ENCODE measurements at places on chromosomes 4 and X. TPM values are rescaled to one million over a fixed set of nuclear protein-coding genes. Genes with fewer than 3 reads are reported as not detected.

SSX1 gene
- total RNA-seq = not detected

NOCT gene
- total RNA-seq = 7.3 TPM

PALLD gene
- total RNA-seq = 102 TPM

OPHN1 gene
- total RNA-seq = 2.5 TPM

SYP gene
- 3.5 TPM for total RNA-seq

QDPR gene
- total RNA-seq = 12.8 TPM

MAGEA12 gene
- total RNA-seq = not detected

KLHL5 gene
- total RNA-seq = 40.4 TPM

PLAC1 gene
- total RNA-seq = not detected

CT45A1 gene
- not detected for total RNA-seq

SPANXB1 gene
- total RNA-seq = not detected

DNA sequence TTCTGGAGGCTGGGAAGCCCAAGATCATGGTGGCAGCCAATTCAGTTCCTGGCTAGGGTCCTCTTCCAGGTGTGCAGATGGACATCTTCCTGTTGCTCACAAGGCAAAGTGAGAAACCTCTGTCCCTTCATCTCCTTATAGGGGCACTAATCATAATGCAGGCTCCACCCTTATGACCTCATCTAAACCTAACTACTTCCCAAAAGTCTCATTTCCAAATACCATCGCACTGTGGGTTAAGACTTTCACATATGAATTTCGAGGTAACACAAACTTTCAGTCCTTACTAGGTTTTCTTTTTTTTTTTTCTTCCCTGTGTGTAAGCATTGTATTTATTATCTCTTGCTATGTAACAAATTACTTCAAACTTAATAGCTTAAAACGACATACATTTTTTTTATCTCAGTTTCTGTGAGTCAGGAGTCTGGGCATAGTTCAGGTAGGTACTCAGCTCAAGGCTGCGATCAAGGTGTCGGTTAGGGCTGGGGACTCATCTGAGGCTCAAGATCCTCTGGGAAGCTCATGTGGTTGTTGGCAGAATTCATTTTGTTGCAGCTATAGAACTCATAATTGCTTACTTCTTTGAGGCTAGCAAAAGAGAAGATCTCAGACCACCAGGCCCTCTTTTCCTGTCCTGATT is 204.7 kb upstream of the STK26 start:
- no peak for DNase-seq

GRCh38 chrX:69556060-69557011 is 52.2 kb downstream of the NALF2 start:
- DNase-seq = no peak

- DNase-seq = no peak
These were observed 1623.8 kb upstream of the TENM3 start for GRCh38 chr4:180619440-180619839.

- no peak for DNase-seq
These were observed 377.1 kb upstream of the HS3ST1 start for GRCh38 chr4:11805842-11806241.

DNA sequence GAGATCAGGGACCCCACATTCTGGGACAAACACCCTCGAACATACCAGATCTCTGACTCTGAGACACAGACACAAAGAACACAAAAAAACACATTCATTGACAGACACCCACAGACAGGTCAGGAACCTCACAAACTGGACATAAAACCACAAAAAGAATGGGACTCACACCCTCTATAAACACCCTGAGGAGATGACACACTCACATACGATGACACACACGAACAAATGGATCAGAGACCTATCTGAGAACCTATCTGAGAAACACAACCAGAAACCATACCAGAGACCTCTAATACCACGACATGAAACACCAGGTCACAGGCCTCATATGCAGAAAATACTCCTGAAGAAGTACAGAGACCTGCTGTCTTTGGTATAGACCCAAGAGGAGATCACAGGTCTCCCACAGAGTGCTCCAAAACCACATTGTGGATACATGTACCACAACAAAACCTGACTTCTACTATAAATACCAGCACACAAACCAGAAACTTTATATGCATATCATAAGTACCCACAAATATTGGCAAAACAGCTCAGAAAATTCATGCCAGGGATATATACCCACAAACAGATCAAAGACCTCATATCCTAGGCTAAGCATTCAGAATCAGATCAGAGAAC is 19.5 kb downstream of the SUV39H1 start:
- DNase-seq = no peak

GRCh38 chr4:3244002-3244401 is 5.0 kb upstream of the MSANTD1 start:
- no peak for DNase-seq

GRCh38 chrX:31266203-31267076 is 194.6 kb upstream of the FTHL17 start:
- DNase-seq = peak; percentile 79

DNA sequence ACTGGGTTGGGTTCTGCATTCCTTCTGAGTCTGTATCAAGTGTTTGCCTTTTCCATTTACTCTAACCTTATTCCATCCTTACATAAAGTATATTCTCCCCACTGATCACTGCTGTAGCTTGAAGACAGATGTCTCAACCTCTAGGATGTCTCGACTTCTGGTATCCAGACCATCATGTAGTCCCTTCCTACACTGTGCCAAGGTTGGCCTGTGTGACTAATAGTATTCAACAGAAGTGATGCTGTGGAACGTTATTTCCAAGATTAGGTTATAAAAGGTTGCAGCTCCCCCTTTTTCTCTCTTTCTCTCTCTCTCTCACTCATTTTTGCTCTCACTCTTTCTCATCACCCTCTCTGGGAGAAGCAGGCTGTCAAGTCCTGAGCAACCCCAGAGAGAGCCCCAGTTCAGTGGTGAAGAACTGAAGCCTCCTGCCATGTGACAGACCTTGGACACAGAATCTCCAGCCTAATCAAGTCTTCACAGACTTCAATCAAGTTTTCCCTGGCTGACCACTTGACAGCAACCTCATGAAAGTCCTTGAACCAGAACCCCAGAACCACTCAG is 75.4 kb downstream of the PRDM5 start:
- no peak for DNase-seq

GRCh38 chrX:47814851-47815250 is 21.9 kb upstream of the ZNF81 start:
- DNase-seq = no peak

- DNase-seq = no peak
These were observed 485 bp downstream of the AADAT start for GRCh38 chr4:170089274-170089667.

- no peak for DNase-seq
These were observed 244.8 kb upstream of the CTSO start for GRCh38 chr4:156198511-156198910.

DNA sequence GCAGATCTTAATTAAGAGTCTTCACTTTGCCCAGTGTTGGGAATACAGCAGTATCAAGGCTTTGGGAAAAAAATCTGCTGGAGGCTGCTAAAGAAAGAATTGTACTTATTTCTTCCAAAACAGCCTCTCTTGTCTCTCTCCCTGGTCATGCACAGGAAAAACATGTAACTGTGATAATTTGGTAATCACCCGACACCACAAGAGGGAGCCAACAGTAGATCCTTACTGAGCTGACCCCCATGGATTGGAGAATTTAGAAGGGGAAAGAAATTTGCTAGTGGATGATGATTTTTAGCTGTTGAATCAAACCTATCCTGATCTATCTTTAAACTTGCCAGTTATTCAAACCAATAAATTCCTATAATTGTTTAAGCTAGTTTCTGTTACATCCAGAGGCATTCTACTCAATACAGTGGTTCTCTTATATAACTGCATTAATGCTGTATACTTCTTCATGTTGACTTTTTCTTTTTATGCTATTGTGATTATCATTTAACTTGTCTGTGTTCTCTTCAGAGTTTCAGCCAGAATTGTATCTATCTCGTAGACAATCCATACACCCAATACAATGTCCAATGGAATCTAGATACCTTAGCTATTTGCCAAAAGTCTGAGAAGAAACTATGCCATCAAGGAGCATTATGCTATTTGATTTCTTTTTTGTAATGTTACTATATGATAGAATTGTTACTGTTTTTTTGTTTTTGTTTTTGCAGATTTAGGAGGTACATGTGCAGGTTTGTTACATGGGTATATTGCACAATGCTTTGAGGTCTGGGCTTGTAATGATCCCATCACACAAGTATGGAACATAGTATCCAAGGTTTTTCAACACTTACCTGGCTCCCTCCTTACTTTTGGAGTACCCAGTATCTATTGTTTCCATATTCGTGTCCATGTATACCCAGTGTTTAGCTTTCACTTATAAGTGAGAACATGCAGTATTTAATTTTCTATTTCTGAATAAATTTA is 31.3 kb upstream of the ARHGEF38 start:
- no peak for DNase-seq

GRCh38 chr4:57854748-57855147 is 744.6 kb upstream of the IGFBP7 start:
- no peak for DNase-seq

DNA sequence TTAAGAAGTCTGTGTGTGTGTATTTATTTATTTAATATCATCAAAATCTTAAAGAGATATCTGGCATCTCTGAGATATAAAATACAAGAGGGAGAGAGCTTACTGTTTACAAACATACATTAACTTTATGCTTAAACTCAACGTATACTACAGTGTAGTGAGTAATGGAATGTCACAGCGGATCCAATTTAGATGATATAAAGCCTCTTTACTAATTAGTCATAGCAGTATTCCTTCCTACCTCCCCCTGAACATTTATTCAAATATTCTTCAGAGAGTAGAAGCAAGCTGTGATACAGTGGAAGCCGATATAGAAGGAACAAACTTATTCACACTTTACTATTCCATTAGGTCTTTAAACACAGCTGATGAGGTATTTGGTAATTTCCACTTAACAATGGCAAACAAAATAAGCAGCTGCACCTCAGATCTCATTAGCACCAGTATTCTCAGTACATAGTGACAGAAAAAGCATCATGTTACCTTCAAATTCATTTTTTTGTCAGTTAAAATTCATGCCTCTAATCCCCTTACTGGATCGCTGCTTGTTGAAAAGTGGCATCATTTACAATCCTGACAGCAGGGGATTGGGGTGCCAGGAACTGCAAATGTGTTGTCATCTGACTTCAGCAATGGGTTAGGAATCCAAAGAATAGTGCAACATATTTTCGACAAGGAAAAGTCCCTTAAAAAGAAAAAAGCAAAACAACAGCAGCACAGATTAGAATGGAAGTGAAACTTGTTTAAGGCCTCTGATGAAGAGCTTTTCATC is 658.7 kb upstream of the EPHA5 start:
- DNase-seq = no peak

GRCh38 chr4:20493761-20494353 is 206.4 kb upstream of the PACRGL start:
- DNase-seq = no peak

- DNase-seq = no peak
These were observed 54.1 kb downstream of the RPS6KA3 start for GRCh38 chrX:20212486-20213089.

DNA sequence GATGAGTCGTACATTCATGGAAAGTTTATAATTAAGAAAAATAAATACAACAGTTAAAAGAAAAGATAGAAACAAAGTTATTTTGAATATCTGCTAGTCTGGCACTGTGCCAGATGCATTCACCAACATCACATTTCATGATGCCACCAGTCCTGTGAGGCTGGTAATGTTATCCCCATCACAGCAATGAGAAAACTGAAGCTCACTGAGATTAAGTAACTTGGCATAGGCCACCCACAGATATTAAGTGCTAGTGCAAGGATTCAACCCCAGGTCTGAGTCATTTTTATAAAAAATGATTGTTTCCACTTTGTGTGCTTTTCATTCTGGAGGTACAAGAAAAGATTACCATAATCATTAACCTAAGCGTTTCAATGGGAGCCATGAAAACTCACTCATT is 65.0 kb upstream of the IL15 start:
- DNase-seq = no peak

- DNase-seq = no peak
These were observed 431.8 kb upstream of the HTR2C start for GRCh38 chrX:114152130-114152529.

- no peak for DNase-seq
These were observed 120.1 kb downstream of the GC start for GRCh38 chr4:71663780-71664179.

GRCh38 chr4:53905941-53906377 is 158.4 kb downstream of the CHIC2 start:
- no peak for DNase-seq

- no peak for DNase-seq
These were observed 63.2 kb downstream of the PHEX start for GRCh38 chrX:22095286-22095685.

DNA sequence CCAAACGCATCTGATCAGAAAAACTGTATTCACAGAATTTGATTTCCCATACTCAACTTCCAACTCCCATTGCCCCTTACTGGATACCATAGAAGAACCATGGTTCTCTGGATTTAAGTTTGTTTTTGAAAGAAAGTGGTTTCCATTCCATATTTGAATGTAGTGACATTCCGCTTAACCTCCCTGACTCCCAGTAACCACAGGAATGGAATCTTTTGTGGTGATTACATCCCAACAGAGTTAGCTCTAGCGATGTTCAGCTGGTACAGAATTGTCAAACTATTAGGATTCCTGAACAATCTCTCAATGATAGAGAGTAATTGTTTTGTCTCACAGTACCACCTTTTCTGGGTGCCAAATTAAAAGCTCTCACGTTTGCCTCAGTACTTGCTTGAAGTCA is 1.7 kb downstream of the NUDT10 start:
- DNase-seq = no peak

DNA sequence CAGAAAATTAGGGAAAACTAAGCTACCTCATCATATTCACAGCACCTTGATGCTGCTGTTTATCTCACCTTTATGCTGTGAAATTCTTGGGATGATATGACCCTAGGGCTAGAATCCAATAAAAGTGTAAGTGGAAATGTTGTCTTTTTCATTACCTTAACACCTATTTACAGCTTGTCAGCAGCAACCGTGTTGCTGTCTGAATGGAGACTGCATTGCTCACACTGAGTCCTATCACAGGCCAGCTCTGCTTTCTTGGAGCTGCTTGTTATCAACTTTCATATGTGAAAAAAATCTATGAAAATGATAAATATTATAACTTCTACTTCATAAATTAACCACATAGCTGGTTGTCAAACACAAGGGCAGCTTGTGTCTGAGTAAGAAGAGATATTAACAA is 789.5 kb downstream of the TECRL start:
- DNase-seq = no peak

DNA sequence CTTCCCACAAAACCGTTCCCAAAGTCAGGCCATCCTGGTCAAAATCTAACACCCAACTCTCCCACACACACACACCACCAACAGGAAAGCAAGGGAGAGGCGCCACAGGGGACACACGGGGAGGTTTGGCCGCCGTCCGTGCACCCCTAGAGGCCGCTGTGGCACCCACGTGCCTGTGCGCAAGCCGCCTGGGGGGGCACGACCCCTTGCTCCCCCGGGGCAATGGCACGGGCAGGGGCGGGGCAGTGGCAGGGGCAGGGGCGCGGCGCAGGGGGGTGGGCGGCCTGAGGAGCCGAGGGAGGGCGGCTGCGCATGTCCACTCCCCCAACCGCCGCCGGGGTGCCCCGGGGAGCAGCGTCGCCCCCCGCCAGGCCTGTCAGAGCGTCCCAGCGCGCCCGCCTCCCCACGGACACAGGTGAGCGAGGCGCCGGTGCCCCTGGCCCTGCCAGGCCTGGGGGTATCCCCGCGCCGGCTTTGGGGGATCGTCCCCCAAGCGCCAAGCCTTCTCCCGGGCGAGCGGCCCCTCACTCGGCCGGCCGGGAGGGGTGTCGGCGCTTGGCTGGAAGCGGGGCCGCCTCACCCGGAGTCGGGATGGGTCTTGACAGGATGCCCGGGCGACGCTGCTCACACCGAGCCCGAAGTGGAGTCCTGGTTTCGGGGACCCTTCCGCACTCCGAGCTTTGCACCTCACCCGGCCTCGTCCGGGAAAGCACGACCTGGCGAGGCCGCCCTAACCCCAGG is at the start of gene ERAS:
TSS of gene ERAS (plus strand) at position 379 of the 741 bp plus-strand sequence. CDS start 2,611 bp downstream, outside the sequence.
- peak; percentile 76 for DNase-seq

GRCh38 chr4:74671080-74671698 is 123.1 kb downstream of the BTC start:
- no peak for DNase-seq
